Spinal cord (tissue), 10 donors: ENCODE measurements at places on chromosomes 12 and 14. TPM values are rescaled to one million over a fixed set of nuclear protein-coding genes. Genes with fewer than 3 reads are reported as not detected.

- no peak for DNase-seq
Observed at GRCh38 chr14:51859131-51859530, 1.3 kb upstream of the GNG2 start.

DNA sequence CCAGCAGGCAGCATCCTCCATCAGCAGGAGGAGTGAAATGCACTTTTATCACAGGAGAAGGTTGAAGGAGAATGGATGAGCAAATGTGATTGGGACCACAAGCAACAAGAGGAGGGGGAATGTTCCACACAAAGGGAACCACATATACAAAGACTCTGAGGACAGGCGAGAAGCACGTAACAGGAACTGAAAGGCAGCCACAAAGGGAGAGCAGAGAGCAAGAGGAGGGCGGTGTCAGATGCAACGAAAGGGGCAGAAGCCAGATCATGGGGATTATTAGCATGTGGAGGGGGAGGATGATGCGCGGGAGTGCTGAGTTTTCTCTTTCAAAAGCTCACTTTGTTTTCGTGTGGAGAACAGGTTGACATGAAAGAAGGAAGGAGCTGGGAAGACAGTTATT lies 241.1 kb downstream of the SPTSSA start:
- DNase-seq = no peak

DNA sequence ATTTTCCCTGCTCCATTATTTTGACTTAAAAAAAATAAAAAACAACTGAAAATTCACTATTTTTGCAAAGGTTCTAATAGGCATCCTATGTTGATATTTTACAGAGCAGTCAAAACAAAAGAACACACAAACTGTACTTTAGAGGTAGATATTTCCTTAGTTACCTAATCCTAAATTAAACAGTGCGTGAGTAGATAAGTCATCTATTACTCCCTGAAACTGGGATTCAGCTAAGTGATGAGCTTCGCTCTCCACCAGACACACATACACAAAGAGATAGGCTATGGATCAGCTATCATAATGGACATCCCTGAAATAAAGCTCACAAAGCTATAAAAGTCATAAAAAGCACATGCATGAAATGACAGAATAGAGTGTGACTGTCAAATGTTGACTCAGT lies 398.7 kb downstream of the SOX5 start:
- peak; percentile 32 for DNase-seq

KLRC2 gene
- total RNA-seq = 9.7 TPM

OR6S1 gene
- not detected for total RNA-seq
